Effector memory CD8-positive, alpha-beta T cell (primary cell): ENCODE measurements at places on chromosomes 1 and 21.

DNA sequence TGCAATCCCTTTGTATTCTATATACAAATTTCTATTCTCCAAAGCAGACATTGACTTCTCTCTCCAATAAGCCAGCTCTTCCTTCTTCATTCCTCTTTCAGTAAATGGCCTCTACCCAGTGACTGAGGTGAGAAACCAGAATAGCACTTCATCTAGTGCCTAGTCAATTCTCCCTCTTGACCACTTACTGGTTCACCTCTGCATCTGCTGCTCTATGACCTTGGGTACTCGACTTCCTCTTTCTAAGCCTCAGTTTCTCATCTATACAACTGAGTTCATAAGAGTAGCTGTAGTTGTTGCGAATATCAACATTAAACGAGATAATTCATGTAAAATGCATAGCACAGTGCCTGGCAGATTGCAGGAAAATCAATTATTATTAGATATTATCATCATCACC, 12.4 kb downstream of the LYST start:
- no peak for DNase-seq

GRCh38 chr1:208844158-208844557, 600.0 kb upstream of the PLXNA2 start:
- no peak for DNase-seq

DNA sequence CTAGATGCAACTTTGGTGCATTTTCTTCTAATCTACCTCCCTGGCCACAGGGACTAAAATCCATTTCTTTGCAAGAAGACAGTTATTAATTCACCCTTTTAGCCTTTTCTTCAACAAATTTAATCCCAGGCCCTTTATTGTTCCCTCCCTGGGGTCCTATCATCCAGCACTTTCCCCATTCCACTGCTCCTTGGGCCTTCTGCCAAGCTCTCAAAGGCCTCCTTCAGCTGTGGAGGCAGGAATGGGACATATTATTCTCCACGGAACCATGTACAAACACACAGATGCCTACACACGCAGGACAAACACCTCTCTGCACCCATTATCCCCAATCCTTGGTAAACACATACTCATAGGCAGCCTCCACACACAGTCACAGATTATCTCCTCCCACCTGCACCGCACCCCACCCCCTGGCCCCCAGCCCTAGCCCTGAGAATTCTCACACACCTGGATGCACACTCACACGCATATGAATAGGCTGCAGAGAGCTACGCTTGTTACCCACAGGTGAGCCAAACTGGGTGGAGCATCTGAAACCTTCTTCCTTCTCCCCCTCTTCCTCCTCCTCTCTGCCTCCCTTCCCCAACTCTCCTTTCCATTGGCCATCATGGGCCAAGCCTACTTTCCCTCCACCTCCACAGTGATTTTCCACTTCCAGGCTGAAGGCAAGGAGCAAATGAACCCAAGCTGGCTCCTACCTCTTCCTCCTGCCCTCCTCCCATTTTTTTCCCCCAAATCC, 11.7 kb downstream of the TAGLN2 start:
- DNase-seq, result no peak

DNA sequence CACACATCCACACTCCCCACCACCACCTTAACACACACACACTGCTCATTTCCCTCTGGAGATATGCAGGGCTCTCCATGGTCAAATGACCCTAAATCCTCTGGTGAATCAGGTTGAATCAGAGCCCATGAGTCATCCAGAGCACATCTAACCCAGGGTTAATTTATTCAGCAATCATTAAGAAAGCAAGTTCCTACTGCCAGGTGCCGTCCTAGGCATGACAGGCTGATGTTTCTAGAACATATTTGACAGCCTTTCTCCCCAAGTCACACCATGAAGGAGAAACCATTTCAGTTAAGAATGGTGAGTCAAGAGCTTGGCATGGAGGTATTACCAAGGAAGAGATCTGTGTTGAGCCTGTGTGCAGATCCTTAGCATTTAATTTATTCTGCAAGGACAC, 194.3 kb upstream of the CAMK1G start:
- DNase-seq, result no peak

GRCh38 chr1:87212431-87213134, 116.1 kb upstream of the LMO4 start:
- DNase-seq, result no peak

GRCh38 chr1:63864224-63864641, 90.4 kb downstream of the ROR1 start:
- no peak for DNase-seq

DNA sequence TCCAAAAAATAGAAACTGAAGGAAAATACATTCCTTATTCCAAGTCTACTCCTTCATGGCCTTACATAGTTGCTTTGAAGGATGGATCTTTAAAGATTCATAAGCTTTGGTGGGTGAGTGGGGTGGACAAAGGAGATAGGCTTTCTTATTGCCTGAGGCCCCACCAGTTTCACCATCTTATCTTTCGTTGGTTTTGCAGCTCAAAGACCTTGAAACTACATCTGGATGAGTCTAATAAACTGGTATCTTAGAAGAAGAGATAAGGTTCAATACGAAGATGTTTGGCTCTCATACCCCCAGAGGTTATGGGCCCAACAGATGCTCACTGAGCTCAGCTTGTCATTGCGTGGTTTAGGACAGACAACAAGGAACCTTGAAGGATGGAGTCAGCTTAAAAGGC, 201.5 kb downstream of the HS2ST1 start:
- DNase-seq, result no peak

- no peak for DNase-seq
Measured at GRCh38 chr1:15856888-15857287, 9.4 kb downstream of the SPEN start.
